ENCODE measurements at places on chromosomes 7 and 10.
A peak's percentile ranks its signal among the peaks of the same experiment; 100 is the strongest.

- no peak for DNase-seq
Observed at GRCh38 chr7:80609751-80610150, 28.7 kb upstream of the CD36 start.

GRCh38 chr10:24307116-24307515, 98.2 kb downstream of the KIAA1217 start:
- DNase-seq, result no peak

- no peak for DNase-seq
Observed at GRCh38 chr10:22666287-22667092, 47.9 kb downstream of the PIP4K2A start.

- no peak for DNase-seq
Observed at GRCh38 chr7:36790311-36790787, 66.1 kb upstream of the AOAH start.

- no peak for DNase-seq
Observed at GRCh38 chr10:48309711-48310226, 3.3 kb downstream of the MAPK8 start.

DNA sequence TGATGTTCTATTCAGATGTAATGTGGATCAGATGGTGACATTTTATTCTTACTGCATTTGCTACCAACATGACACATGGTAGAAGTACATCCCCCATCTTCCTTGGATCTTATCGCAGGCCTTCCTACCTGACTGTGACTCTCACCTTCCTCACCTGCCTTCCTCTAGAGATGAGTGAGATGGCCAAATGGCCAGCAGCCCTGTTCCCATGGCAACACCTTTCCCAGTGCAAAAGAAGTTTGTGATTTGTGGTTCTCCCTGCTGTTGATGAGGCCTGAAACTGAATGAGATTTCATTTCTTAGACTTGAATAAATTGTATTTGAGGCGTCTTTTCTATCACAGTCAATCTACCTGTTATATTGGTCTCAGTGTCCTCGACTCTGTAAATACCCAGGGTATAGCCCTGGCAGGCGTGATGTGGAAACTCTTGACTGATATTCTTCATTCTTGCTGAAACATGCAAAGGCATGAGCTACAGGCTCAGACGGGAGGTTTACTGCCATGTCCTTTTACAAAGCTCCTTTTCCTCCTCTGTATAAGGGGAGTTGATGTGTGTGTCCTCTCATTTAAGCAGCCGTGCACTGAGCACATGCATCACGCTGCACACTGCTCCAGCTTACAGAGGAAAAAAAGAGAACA, 440.7 kb upstream of the AKR1E2 start:
- DNase-seq, result no peak

GRCh38 chr7:67550801-67551436, 554.3 kb downstream of the TYW1 start:
- no peak for DNase-seq

GRCh38 chr10:113879691-113880090, 25.2 kb downstream of the NHLRC2 start:
- no peak for DNase-seq

DNA sequence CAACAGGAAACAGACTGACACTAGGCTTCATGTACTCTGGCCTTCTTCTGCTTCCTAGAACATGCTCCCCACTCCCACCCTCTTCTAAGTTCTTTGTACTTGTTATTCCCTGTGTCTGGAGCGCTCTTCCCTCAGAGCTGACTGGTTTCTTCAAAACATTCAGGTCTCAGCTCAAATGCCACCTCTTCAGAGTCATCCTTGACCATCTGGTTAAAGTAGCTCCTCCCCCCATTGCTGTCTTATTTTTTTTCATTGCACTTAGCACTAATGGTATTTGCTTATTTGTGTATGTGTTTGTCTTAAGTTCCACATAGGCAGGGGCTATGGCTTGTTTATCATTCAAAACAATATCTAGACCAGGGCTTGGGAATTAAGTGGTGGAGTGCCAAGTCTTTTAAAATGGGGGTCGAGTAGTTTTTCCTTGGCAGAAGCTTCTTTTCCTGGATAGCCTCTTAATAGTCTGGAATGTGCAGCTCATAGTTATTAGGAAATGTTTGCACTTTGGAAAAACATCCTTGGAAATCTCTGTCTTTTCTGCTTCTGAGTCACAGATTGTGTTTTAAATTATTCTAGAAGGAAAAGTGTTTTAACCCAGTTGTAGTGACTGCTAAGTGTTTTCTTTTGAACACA, 60.0 kb downstream of the RALA start:
- DNase-seq, result no peak

- no peak for DNase-seq
Observed at GRCh38 chr10:26219676-26220075, 3.1 kb downstream of the GAD2 start.

- peak; percentile 3 for DNase-seq
Observed at GRCh38 chr7:2968176-2968575, 75.5 kb downstream of the CARD11 start.

DNA sequence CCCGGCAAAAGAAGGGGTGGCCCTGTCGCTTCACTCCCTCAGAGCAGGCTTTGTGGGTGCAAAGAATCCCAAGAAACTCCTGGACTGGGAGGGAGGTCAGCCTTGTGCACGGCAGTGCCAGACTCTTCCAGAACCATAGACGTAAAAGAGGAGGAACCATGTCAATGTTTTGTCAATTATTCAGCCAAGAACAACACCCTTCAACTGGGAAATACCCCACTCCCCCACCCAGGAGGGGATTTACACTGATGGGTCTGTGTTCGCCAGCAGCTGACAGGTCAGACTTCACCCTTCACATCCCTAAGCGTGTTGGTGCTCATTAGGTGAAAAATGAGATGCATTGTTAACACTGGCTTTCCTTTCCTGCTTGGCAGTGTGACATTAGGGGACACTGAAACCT, 116.8 kb upstream of the BMPER start:
- DNase-seq, result no peak

DNA sequence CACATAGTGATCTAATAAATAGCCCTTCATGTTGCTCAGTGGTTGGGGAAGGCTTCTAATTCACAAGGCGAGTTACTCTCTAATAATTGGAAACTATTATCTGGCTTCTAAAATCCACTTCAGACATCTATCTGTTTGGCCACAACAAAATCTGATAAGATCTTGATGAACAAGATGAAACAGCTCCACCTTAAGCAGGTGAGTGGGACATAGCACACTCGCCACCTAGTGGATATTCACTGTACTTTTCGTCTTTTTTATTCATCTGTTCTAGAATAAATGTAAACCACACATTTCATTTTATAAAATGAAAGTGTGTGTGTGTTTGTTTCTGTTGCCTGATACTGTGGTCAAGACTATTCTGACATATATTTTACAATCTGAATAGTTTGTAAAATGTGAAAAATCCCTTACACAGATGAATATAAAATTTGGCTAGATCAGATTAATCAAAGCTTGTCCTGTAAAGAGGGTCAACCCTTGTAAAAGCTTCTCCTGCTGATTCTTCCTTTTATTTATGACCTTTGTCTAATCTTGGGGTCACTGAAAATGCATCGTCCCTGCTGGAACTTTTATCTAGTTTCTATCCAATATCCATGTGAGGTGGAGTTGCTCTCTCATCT, 26.5 kb upstream of the CNTNAP2 start:
- peak; percentile 37 for DNase-seq

DNA sequence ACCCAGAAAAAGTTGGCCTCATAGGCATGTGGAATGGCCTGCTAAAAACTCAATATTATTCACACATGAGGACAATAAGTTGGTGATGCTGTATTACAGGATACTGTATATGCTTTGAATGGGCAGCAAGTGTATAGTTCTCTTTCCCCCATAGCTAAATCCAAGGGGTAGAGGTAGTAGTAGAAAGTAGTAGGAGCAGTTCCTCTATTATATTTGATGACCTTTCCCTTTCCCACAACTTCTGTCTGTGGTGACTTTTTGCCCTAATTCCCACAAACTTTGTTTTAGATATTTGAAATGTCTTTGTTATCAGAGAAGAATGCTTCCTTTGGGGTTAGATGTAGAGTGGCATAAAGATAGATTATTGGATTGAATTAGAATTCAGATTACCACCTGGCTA, 154.0 kb upstream of the STEAP4 start:
- no peak for DNase-seq

Measured in HEK293T (cell line).